Hippocampal formation (tissue), 2 donors: ENCODE measurements at places on chromosomes 7 and 10.
A peak's percentile ranks its signal among the peaks of the same experiment; 100 is the strongest.

- peak; percentile 9 for DNase-seq
Observed at GRCh38 chr10:26269754-26270153, 53.2 kb downstream of the GAD2 start.

GRCh38 chr10:31028081-31028480 is 3.6 kb downstream of the ZNF438 start:
- no peak for DNase-seq

DNA sequence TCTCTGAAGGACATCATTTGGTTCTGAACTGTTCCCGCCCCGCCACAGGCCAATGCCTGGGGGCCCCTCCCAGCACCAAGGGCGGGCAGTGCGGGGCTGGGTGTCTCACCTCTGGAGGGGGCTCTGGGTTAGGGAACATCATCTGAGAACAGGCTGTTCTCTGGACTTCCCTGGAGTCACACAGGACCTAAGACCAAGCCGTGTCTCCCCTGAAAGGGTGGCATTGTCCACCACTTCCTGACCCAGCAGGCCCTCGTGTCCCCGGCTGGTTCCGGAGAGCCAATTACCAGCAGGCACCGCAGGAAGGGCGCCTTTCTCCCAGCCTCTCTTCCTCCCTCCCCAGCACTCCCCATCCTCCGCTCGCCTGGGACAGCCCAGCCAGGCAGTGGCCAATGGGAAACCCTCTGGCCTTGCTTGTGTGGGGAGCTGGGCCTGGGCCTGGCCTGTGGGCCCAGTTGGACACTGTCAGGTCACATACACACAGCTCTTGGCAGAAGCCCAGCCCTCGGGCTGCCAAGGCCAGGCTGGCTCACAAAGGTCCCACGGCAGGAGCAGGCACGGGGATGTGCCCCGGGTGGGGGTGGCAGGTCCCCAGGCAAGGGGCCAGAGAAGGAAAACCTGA is 119.5 kb downstream of the SPDYE5 start:
- DNase-seq: peak; percentile 95

GRCh38 chr7:138097064-138097741 is 20.9 kb downstream of the AKR1D1 start:
- no peak for DNase-seq

- DNase-seq: no peak
Observed at GRCh38 chr7:79454361-79454960, 994 bp upstream of the MAGI2 start.

DNA sequence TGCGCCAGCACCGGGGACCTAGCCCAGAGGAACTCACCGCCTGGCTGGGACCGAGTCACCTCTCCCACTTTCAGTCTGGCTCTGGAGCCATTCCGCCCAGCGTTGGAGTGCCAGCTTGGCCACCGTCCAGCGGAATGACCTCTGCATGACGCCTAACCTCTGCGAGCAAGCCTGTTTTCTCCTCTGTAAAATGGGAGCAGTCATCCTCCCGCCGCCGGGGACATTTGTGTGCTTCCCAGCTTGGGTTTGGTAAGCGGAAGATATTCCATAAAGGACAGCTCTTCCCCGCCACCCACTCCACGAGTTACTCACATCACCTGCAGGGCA is 1.3 kb upstream of the ZCCHC24 start:
- DNase-seq: no peak

DNA sequence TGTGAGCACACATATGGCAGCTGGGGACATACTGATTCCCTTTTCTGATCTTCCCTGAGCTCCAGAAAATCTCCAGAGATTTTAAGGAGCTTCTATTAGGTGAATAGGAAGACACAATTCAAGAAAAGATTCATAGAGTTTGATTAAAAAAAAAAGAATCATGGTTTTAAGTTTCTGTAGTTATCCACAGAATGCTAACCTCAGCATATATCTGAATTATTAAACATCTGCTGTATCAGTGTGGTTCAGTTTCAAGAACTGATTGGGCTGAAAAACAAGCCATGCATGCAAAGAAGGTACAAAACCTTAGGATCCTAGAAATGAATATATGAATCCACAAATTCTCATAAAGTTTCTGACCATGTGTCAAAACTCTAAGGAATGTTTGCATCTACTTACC is 94.1 kb upstream of the ZNF438 start:
- no peak for DNase-seq

GRCh38 chr7:98733036-98733435 is 116.0 kb downstream of the NPTX2 start:
- no peak for DNase-seq

- DNase-seq: no peak
Observed at GRCh38 chr10:92688927-92689662, 660 bp upstream of the HHEX start.

DNA sequence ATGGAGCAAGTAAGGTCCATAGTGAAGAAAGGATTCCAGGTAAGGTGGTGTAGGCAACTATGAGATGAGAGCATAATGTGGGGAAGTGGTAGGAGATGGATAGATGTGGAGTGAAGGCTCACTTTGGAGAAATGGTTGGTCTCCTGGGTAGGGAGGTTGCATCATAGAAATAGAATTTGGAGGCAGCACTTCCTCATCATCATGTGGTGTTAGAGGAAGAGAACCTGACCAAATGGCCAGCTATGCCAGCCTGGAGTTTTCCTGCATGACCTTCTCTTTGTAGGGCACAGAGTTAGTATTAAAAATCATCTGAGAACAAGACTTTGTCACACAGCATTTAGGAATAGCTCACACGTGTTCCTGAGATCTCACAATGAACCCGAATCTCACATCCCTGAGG is 126.7 kb upstream of the CXCL12 start:
- DNase-seq: no peak

GRCh38 chr7:31335884-31336201 is 4.7 kb downstream of the NEUROD6 start:
- no peak for DNase-seq

GRCh38 chr7:152871005-152871677 is 111.6 kb downstream of the ACTR3B start:
- DNase-seq: no peak

- DNase-seq: no peak
Observed at GRCh38 chr10:28938745-28939144, 261.4 kb downstream of the BAMBI start.

DNA sequence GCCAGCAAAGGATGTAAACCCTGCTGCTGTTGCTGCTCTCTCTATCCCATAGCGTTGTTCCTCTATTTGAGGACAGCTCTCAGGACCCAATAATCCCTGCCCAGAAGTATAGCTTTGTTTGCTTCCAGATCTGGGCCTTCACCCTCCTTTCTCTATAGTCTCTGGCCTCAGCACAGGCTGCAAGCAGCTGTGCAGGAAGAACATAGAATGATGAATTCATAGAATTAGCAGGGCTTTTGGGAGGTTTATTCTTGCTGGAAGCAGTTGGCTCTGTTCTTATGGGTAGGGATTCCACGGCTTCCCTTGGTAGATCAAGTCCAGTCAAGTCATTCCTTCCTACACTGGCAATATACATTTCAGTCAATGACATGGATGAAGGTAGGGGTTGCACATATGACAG is 354.7 kb downstream of the HPSE2 start:
- DNase-seq: no peak

DNA sequence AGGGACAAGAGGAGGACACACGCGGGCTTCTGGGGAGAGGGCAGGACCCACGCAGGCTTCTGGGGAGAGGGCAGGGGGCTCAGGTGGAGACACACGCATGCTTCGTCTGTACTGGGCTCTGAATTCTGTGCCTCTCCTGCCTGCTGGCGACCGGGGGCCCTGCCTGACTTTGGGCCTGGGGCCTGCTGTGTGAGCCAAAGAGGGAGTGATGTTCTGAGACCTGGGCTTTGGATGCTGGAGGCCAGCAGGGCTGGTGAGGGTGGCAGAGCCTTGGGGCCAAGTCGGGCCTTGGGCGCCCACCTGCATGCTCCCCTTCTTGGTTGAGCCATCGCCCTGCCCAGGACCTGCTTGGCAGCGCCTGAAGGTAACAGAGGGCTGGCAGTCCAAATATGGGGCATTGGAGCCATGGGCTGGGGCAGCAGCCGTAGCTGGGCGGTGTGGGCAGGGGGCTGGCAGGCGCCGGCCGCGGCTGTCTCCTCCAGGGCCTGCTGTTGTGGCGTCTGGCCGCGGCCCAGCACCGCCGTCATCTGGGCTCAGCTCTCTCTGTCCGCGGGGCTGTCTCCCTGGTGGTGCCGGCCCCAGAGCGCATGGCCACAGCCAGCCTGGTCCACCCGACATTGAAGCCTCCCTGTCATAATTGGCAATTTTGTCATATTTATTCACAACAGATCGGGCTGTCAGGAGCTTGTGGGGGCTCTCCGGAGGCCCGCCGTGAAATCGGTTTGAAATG is 78.9 kb downstream of the UNCX start:
- no peak for DNase-seq

DNA sequence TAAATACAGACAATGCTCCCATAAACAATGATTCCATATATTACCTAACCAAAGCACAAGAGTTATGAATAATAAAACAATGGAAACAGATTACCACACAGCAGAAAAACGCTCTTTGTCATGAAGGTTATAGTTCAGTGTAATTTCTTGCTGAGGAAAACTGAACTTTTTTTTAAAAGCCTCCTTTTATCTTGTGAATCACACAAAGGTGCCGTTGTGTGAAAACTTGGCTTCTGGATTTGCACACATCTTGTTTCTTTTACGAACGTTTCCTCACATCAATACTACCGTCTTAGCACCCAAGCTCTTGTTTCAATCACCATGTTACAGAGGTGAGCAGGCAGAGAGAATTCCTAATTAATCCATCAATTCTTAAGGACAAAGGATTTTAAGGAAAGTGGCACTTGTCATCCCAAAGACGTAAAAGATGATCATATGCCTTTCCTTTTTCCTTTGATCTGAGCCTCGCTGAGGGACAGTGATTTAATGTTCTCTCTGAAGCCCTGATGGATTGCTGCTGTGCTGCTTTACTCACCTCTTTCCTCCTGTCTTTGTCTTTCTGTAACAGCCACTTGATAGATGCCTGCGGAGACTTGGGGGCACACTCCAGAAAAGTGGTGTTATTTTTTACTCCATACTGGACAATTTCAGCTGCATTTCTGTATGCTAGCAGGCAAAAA is 110.1 kb downstream of the CD36 start:
- no peak for DNase-seq

DNA sequence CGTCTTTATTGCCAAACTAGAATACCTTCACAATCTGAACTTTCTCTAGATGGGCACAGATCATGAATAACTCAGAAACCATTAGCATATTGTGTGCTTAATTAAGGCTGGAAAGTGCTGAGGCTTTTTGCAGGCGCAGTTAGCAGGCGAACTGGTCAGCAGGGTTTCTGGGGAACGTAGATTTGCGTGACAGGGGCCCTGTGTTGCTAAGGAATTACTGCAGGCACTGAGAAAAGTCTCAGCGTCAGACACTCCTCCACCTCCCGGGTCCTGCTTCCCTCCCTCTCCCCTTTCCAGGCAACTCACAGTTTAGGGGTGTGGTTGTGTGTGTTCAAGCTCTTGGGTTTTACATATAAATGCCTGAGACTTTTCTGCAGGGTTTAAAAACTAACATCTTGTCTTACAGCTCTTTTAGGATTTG is 2.2 kb downstream of the MAP3K8 start:
- DNase-seq: peak; percentile 23

- no peak for DNase-seq
Observed at GRCh38 chr10:92834986-92835385, 13.3 kb upstream of the EXOC6 start.

- DNase-seq: no peak
Observed at GRCh38 chr10:74207691-74208480, 56.9 kb downstream of the ADK start.

- no peak for DNase-seq
Observed at GRCh38 chr10:3400348-3400747, 227.8 kb upstream of the PITRM1 start.

GRCh38 chr10:60280475-60280874 is 109.2 kb downstream of the ANK3 start:
- DNase-seq: no peak

DNA sequence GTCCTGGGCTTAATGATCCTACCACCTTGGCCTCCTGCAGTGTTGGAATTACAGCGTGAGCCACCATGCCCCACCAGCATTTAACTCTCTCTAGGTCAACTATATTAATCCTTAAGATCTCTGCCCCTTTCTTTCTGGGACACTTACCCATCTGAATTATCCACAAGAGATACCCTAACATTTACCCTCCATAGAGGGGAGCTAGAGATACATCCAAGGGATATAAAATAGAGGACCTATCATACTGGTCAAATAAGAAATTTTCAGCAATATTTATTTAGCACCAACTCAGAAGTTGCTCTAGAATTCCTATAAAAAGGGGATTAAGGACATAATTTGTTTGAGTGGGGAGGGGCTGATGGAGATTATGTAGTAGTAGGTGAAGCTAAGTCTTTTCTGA is 96.5 kb downstream of the OTUD1 start:
- DNase-seq: no peak
